Stimulated activated CD8-positive, alpha-beta memory T cell treated with anti-CD3 and anti-CD28 coated beads, Interleukin-7, amount 100 ng/mL, for 4 hours (primary cell): ENCODE measurements at places on chromosomes 7 and 10.
A peak's percentile ranks its signal among the peaks of the same experiment; 100 is the strongest.

- no peak for DNase-seq
Observed at GRCh38 chr10:78576276-78576675, 492.5 kb upstream of the ZMIZ1 start.

DNA sequence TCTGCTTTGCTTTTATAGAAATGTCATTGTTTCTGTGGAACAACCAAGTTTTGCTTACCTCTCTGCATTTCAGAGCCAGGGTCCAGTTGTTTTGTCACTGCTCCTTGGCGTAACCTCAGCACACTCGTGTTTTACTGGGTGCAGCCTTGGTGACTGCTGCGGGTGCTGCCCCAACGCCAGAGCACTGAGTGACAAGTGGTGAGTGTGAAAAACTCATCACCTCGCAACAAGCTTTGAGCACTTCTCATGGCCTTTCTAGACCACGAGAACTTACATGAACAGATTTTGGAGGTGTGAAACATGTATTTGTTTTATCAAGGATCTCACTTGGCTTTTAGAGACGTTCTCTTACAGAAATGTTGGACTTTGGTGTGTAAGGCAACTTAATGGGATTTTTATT is 31.0 kb downstream of the GLRX3 start:
- DNase-seq = no peak

- DNase-seq = no peak
Observed at GRCh38 chr7:97401398-97401797, 283.9 kb downstream of the SDHAF3 start.

- no peak for DNase-seq
Observed at GRCh38 chr7:105769901-105770628, 106.3 kb downstream of the ATXN7L1 start.

- no peak for DNase-seq
Observed at GRCh38 chr10:129140921-129141885, 325.8 kb upstream of the MGMT start.

- no peak for DNase-seq
Observed at GRCh38 chr7:21771906-21772610, 173.6 kb downstream of the CDCA7L start.

- DNase-seq = no peak
Observed at GRCh38 chr7:80243425-80243824, 108.8 kb downstream of the GNAI1 start.

DNA sequence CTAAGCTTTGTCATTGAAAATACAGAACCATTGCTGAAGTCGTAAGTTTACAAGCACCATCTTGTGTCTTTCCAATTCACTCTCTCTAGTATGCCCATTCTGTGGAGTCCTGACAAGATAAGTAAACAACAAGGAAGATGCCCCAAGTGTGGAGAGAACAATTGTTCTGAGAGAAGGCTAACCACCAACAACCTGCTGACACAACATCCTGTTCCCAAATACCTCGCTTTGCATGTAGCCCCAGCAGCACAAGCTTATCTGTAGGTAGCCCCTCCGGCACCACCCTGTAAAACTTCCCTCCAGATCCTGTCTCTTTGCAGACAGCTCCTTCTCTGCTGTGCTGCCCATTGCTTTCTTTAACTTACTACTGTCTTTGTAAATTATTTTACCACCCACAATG is 233.3 kb upstream of the AOAH start:
- DNase-seq = no peak

- no peak for DNase-seq
Observed at GRCh38 chr7:1693991-1694524, 24.0 kb downstream of the ELFN1 start.

- no peak for DNase-seq
Observed at GRCh38 chr10:17756557-17757217, 4.7 kb downstream of the TMEM236 start.

GRCh38 chr10:30742471-30742870 is 112.9 kb upstream of the LYZL2 start:
- DNase-seq = no peak

GRCh38 chr7:134916171-134916883 is 70.0 kb upstream of the AGBL3 start:
- DNase-seq = no peak

GRCh38 chr7:14503623-14504022 is 398.9 kb downstream of the DGKB start:
- no peak for DNase-seq

- DNase-seq = no peak
Observed at GRCh38 chr10:6759961-6760360, 179.9 kb upstream of the PRKCQ start.

- DNase-seq = no peak
Observed at GRCh38 chr7:133109816-133110215, 27.9 kb upstream of the CHCHD3 start.

- DNase-seq = no peak
Observed at GRCh38 chr10:20355915-20356314, 539.7 kb downstream of the PLXDC2 start.

- DNase-seq = no peak
Observed at GRCh38 chr10:9036711-9037204, 982.3 kb downstream of the GATA3 start.

DNA sequence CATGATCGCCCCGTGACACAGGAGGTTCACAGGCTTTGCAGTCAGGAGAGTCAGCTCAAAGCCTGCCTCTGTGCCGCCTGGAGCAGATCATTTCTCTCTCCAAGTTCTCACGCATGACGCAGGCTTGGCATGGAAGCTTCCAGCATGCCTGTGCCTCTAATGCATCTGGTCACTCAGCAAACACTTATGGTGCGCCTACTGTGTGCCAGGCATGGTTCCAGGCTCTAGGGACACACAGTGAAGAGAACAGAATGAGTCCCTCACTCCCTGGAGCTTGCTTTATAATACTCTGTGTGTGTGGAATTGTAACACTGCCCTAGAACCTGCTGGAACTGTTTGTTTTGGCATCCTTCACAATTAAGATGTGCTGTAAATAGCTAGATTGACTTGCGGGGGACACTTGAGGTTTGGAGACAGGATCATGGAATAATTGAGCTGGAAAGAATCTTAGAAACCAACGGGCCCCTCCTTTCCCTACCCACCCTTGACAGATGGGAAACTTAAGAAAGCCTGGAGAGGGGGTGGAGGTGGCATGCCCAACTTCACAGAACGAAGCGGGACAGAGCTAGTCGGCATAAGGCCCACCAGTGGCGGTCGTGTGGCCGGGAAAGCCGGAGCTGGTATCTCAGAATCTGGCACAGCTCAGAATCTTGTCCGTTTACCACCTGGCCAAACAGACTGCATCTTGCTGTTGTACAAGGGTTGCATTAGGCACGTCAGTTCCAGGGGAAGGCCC is 4.6 kb upstream of the MYH16 start:
- no peak for DNase-seq

GRCh38 chr10:58451193-58451889 is 61.3 kb upstream of the BICC1 start:
- DNase-seq = no peak

DNA sequence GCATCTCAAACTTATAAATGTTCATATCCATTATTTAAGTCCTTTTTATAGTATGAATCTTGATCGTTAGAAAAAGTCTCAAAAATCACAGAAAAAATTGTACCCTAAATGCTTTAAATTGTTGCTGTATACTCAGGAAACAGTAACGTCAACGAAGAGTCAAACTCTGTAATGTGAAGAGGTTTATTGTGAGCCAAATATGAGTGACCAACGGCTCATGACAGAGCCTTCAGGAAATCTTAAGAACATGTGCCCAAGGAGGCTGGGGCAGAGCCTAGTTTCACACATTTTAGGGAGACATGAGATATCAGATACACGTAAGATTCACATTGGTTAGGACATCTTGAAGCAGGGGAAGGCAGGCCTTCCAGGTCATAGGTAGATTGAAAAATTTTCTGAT is 86.1 kb downstream of the PIP4K2A start:
- DNase-seq = no peak

GRCh38 chr7:121591926-121592325 is 195.8 kb upstream of the FAM3C start:
- DNase-seq = no peak

DNA sequence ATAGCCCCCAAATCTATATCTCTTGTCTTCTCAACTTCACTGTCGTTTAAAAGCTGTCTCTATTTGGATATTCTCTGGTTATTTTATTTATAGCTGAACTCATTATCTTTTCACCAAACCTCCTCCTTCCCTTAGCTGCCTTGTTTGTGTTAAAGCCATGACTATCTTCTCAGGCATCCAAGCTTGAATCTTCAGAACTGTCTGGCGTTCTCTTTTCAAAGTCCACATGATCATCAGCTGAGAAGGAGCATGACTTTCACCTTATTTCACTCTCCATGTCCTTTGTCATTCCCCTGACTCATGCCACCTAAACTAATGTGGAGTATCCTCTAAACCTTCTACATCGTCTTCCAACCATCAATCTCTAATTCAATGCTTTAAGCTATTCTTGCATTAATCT is 5.7 kb upstream of the GLCCI1 start:
- DNase-seq = no peak

- no peak for DNase-seq
Observed at GRCh38 chr7:158966780-158967390, 110.5 kb downstream of the DYNC2I1 start.

DNA sequence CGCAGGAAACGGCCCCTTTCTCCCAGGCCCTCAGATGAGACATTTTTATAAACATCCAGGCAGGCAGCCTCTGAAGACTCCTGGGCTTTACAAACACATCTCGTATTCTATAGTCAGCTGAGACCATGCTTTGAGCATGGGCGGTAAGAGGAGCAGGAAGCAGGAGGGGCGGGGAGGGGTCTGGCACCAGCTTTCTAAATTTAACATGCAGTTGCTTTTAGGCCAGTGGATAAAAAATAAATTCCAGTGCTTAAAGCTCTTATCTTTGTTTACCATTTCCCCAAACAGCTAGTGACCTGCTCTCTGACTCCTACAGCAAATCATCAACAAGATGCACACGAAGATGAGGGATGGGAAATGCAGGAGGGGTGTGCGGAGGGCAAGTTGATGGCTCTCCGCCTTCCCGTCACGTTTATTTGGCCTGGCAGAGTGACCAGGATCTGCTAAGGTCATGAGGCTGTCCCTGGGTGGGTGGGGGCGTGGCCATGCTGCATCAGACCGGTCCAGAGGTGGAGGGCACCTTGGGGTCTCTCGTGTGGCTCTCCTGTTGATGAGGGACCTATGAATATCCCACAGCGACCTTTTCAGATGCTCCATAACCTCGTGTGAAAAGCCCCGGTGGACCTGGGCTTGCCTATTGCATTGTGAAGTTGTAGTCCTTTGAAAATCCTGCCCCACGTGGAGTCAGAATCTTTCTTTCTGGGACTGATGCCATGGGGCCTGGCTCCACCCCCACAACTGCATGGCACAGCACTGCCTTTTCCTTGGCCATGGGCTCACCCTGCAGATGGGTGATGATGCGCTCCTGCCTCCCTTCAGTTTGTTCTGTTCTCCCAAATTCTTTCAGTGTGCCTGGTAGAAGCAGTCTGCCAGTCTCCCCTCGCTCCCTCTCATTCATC is 67.5 kb downstream of the PARP12 start:
- DNase-seq = no peak

DNA sequence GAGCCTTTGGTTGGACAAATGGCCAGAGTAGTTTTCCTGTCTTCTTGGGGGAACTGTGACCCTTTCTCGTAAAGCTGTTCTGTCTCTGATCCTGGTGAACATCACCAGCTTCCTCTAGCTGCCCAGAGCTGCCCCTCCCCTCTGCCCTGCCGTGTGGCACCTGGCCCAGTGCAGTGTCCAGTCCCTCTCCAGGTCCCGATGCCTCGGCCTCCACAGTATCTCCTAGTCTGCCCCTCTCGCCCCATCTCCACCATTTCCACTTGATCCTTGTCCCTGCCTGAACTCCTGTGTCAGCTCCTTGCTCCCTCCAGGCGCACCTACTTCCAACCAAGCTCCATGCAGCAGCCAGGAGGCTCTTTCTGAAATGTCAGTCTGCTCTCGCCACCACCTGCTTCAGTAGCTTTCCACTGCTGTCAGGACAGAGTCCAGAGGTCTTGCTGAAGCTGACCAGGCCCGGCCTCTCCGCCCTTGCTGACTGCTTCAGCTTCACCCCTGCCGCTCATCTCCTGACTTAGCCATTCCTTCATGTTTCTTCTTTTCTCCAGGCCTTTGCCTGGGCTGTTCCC is 133.6 kb downstream of the GRK5 start:
- no peak for DNase-seq

- peak; percentile 30 for DNase-seq
Observed at GRCh38 chr7:155815332-155816191, 3.3 kb upstream of the SHH start.

DNA sequence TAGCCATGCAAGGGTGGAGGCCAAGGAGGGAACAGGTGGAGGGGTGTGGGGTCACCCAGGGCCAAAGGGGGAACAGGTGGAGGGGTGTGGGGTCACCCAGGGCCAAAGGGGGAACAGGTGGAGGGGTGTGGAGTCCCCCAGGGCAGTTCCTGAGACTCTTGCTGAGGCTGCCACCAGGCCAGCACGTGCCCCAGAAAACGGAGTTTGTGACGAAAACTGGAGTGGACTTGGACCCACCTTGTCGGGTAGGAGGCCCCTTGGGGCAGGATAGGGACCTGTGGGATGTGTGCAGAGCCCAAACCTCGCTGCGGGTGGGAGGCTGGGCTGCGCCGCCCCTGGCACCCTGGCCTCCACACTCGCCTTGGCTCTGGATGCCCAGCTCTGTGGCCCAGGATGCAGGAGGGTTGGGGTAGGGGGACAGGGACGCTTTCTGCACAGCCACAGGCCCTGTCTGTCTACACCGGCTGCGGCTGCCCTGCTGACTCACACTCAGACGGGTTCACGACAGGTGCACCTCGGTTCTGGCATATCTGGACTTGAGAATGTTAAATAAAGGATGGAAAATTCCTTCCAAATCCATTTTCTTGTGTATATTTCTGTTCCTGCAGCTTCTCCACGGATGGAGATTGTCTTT is 562 bp upstream of the ADGRA1 start:
- DNase-seq = no peak

DNA sequence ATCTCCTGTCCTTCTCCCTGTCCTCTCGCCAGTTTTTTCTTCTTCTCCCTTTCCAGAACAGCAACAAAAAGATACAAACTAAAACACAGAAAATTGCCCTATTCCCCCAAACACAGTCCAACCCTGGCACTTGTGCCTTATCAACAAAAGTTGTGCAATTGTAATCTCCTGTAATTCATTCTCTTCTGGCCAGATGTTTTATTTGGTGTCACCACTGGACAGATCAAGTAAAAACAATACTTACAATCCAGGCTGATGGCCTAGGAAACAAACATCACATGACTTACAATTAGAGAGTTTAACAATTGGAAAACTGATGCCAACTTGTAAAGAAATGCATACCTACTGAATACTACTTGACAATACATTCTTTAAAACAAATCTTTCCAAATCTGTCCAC is 231.6 kb downstream of the ETV1 start:
- DNase-seq = no peak

DNA sequence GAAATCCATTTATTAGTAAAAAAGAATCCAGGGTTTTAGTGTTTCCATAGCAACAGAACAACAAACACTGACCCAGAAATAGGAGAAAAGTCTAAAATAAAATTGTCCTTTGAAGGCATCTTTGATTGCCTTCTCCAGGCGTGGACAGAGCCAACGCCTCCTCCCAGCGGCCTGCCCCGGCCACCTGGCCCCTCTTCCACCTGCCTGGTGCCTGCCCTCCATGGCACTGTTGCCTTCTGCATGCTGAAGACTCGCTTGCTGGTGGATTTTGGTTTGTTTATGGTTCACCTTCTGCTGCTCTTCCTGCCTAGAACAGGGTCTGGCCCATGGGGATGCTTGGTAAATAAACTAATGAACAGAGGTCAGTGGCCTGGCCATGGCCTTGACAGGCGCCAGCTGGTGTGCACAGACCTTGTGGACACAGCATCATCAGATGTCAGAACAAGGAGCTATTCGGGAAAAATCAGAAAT is 107.4 kb downstream of the DYNC2I1 start:
- no peak for DNase-seq

GRCh38 chr7:127732306-127732705 is 80.3 kb downstream of the SND1 start:
- no peak for DNase-seq

- DNase-seq = no peak
Observed at GRCh38 chr7:100358857-100359212, 918 bp downstream of the PILRB start.
